ENCODE measurements at places on chromosomes 12 and 14.

GRCh38 chr12:96249196-96250118, 55.3 kb downstream of the ELK3 start:
- DNase-seq: no peak

GRCh38 chr12:32070370-32070769, 36.3 kb upstream of the BICD1 start:
- DNase-seq: no peak

DNA sequence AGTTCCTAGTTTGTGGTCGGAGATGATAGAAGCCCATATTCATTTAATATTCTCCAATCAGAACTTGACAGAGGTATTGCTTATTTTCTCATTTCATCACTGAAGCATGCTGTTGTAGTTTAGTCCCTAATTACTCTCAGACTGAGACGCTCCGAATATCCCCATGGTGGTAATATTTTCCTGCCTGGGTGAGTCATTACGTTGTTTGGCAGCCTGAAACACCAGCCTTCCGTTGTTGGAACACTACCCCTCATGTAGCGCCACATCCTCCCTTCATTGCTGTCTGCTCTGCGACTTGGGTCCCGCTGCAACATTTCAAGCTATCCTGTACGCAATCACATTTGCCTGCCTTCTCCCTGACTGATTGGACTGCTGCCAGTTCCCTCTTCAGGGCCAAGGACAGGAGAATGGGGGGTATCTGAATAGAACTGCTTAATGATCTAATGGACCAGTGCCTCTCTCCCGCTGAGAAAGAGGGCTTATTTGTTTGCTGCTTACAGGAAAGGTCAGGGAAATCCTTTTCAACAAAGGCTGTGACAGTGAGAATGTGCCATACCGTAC, 369.1 kb downstream of the NPAS3 start:
- DNase-seq: no peak

GRCh38 chr12:49019443-49020324, 1.1 kb upstream of the PRKAG1 start:
- DNase-seq: no peak

DNA sequence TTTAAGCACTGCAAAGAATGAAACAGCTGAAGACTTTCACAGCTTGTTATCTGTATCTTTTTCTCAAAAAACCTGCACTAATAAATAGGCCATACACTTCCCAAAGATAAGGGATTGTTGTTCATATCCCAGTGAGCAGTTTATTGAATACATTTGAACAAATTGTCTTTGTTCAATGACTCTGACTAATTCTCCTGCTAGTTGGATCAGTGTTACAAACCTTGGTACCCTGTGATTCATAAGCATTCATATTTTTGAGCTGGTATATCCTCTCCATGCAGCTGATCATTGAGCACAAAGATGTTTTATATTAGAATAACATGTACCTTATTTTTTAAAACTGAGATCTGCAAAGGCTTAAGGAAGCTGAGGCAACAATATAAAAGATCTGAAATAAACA, 58.9 kb upstream of the FSCB start:
- no peak for DNase-seq

DNA sequence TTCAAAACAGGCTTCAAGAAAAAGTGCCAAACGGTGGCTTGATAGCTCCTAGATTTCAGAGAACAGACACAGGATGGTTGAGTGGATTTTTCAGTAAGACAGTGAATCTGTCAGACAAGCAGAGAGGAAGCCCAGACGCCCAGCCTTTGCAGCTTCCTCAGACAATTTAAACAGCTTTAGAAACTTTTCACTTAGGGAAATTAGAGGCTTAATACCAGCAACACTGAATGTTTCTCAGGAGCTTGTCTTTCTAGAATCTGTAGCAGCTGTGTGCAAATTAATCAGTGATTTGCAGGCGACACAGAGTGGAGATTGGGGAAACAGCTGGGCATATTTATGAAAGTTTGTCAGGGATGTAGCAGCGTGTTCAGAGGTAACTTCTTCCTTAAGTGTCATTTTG, 362.1 kb downstream of the GALC start:
- DNase-seq: no peak

GRCh38 chr14:78319406-78319805, 149.2 kb downstream of the NRXN3 start:
- no peak for DNase-seq

GRCh38 chr12:114638790-114639435, 45.1 kb downstream of the TBX3 start:
- no peak for DNase-seq

DNA sequence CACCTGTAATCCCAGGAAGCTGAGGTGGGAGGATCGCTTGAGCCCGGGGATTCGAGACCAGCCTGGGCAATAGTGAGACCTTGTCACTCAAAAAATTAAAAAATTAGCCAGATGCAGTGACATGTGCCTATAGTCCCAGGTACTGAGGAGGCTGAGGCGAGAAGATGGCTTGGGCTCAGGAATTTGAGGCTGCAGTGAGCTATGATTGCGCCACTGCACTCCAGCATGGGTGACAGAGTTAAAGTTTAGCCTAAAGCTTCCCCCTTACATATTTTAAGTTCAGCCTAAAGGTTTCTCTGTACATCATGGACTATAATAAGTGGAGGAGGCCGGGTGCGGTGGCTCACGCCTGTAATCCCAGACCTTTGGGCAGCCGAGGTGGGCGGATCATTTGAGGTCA, 70.1 kb downstream of the SPRING1 start:
- DNase-seq: no peak

DNA sequence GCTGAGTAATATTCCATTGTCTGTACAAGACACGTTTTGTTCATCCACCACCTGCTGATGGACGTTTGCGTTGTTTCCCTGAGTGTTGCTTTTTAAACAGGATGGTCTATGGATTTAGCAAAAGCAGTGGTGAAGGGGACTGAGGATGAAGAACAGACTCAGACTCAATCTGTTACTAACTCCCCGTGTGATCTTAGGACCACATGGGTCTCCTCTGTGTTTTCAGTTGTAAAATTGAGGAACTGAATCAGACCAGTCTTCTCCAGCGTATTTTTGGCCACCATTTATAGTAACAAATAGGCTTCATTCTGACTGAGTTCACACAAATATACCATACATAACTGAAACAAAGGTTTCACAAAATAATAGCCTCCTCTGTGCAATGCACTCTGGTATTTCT, 85.6 kb downstream of the FOXN3 start:
- DNase-seq: no peak

DNA sequence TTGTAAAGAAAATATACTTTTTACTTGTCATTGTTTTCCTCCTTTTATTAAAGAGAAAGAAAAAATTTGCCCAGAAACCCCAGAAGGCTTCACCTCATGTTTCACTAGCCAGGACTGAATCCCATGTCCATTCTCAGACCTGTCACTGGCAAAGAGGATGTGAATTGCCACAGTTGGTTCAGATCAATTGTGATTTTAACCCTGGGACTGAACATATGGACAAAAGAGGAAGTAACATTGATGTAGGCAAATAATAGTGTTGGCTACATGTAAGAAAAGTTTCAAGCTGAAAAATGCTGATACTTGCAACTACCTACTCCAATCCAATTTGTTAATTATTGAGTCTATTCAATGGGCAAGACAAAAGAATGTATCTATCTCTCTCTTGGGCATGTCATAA, 8.6 kb upstream of the CCDC196 start:
- DNase-seq: no peak

DNA sequence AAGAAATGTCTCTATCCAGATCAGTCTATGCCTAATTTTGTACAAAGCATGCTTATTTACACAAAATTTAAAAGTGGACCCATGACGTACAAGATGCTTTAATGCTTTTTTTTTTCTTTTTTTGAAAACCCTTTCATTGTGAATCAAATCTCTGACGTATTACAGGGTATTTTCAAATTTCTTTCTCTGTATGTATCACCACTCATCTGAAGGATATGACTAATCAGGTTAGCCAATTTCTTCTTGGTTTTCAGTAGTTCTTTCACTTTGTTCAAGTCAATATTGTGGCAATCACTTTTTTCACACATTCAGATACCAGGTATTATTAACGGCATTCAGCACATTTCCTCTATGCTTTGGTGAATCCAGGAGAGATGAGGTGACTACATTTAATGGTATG, 685.3 kb downstream of the TRHDE start:
- DNase-seq: no peak

GRCh38 chr14:75969126-75969525, 12.7 kb downstream of the TGFB3 start:
- no peak for DNase-seq

- no peak for DNase-seq
Measured at GRCh38 chr14:22580625-22581024, 8.4 kb downstream of the DAD1 start.

- DNase-seq: no peak
Measured at GRCh38 chr12:100069795-100070194, 72.9 kb downstream of the BLTP3B start.

GRCh38 chr14:78157494-78158437, 12.4 kb upstream of the NRXN3 start:
- DNase-seq: no peak
